ENCODE measurements at places on chromosomes 5 and 9.

DNA sequence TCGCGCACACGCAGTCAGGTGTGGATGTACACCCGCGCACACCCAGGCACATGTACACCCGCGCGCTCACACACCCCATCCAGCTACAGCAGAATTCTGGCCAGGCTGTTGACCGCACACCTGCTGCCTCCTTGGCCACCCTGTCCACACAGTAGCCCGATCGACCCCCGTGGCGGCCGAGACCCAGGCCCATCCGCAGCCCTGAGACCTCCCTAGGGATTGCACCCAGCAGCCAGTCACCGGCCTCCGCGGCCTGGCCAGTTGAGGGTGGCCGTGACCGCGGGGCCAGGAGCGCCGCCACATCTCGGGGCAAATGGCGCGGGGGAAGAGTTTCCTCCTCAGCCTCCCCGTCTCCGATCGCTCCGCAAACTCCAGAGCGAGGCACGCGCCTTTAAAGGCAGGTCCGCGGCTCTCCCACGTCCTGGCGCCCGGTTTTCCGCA lies 774 bp upstream of the ADAMTS16 start:
- no peak for DNase-seq

DNA sequence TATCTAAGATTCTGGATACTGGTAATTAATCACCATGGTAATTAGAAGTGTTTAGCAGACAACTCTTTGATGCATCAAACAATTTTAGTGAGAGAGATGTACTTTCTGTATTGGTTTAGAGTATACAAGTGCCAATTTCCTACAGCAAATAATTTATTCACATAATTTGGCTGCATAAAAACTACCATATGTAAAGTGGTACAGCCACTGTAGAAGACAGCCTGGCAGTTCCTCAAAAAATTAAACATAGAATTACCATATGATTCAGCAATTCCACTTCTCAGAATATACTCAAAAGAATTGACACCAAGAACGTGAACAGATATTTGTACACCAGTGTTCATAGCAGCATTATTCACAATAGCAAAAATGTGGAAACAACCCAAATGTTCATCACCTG lies 36.2 kb downstream of the PHAX start:
- DNase-seq, result no peak

- DNase-seq, result no peak
Observed at GRCh38 chr5:178210686-178211085, 6.4 kb downstream of the HNRNPAB start.

DNA sequence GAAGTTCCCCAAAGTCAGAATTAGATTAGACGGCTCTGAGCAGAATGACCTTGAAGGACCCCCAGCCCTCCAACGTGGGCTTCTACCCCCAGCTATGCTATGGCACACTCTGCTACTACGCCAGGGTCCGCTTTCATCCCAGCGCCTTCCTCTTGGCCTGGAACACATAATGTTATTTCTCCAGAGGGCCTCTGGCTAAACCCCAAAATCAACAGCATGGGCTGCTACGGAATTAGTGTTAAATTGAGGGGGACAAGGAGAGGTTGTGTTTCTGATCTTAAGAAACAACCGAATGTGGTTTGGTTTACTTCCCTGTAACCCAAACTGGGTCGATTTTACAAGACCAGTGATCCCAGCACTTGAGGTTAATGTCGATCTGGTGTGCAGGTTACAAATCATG lies 97.1 kb downstream of the ZNF618 start:
- DNase-seq, result peak; percentile 57

- no peak for DNase-seq
Observed at GRCh38 chr5:79772651-79773050, 83.0 kb downstream of the CMYA5 start.

GRCh38 chr5:143011585-143011984 lies 241.4 kb downstream of the ARHGAP26 start:
- DNase-seq, result no peak

DNA sequence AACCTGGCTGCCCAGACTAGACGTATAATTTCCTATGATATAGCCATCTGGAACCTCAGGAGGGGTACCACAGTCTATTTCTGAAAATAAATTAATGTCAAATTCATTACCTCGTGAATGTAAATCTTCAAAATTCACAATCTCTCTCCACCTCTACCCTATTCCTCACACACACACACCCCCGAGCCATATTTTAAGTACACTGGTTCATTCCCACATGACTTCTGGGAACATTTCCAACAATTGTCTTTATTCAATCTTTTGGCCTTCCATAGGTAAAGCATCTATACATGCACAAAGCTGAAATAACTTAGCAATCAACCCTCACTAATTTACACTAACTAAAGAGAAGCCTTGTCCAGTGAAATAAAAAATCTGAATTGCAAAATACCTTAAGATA lies 32.7 kb downstream of the SUSD1 start:
- no peak for DNase-seq

DNA sequence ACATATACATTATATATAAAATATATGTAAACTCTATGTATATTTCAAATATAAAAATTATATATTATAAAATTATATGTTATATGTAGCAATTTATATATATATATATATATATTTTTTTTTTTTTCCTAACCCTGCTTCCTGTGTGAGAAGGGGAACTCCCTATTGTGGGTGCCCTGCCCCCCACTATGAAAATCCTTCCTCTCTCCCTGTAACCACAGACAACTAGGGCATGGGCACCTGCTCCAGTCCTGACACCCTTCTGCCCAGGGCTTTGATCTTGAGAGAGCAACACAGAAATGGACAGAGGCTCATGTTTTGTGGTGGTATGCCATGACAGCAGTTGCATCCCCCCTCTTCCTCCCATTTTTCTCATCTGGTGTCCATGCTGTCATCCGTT lies 148.7 kb upstream of the IL12B start:
- no peak for DNase-seq
